ENCODE measurements at places on chromosomes 11 and 22.

DNA sequence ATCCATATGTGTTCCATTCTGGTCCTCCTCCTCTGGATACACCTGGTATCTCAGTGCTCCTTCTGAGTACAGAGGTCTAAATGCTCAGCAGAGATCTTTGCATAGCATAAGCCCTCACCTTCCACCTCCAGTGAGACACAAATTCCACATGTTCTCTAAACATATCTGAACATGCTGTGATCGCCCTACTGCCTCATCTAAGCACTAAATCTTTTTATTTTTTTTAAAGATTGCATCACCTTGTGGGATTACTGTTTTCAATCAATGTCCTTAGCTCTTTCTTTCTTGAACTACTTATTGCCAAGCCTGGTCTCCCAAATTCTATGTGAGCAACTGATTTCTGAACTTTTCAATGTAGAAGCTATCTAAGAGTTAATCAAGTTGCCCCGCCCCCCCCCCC is 113.4 kb downstream of the TRPC6 start:
- no peak for DNase-seq

- no peak for DNase-seq
Measured at GRCh38 chr11:130115218-130115617, 44.4 kb upstream of the ST14 start.

- no peak for DNase-seq
Measured at GRCh38 chr11:44570411-44571155, 5.1 kb downstream of the CD82 start.

DNA sequence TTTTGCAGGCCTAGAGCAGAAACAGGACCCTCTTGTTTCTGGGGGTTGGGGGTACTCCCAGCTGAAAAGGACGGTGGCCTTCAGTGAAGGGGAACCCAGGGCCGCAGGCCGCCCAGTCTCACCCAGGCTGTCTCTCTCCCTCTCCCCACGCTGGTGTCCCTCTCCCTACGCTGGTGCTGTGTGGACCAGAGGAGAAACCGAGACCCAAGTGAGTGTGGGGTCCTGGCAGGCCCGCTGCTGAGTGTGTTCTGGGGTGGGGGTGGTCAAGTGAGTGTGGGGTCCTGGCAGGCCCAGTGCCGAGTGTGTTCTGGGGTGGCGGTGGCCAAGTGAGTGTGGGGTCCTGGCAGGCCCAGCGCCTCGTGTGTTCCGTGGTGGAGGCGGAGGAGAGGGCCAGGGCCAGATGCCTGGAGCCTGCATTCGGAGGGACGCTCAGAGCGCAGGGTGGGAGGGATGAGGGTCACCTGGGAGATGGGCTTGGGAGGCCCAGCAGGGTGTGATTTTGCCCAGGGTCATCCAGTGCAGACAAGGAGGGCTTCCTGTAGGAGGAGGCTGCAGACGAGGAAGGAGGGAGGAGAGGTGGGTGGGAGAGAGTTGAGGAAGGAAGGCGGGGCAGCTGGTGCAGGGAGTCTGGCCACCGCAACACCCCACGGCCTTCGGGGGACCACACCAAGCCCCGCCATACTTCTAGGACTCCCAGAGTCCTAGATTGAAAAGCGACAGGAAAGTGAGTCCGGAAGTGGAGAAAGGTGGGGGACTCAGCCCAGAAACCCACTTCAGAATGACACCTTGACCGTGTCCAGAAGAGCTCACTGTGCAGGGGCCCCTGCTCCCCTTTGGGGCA is 10.3 kb downstream of the TNNT3 start:
- DNase-seq: no peak

DNA sequence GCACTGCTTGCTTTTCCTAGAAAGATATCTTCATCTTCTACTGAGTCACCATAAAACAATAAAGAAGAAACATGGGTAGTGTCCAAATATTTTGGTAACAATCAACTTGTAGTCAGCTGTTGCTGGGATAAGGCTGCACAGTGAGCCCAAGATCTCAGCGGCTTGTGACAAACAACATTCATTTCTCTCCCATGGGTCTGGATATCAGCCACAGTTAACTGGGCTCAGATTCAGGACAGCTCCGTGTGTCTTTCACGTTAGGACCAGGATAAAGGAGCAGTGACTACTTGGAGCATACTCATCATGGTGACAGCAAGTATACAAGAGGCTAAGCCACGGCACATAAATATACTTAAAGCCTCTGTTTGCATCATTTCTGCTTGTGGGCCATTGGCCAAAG is 27.9 kb upstream of the GRK3 start:
- DNase-seq: no peak

- DNase-seq: no peak
Measured at GRCh38 chr11:129703846-129704245, 111.8 kb upstream of the TMEM45B start.

DNA sequence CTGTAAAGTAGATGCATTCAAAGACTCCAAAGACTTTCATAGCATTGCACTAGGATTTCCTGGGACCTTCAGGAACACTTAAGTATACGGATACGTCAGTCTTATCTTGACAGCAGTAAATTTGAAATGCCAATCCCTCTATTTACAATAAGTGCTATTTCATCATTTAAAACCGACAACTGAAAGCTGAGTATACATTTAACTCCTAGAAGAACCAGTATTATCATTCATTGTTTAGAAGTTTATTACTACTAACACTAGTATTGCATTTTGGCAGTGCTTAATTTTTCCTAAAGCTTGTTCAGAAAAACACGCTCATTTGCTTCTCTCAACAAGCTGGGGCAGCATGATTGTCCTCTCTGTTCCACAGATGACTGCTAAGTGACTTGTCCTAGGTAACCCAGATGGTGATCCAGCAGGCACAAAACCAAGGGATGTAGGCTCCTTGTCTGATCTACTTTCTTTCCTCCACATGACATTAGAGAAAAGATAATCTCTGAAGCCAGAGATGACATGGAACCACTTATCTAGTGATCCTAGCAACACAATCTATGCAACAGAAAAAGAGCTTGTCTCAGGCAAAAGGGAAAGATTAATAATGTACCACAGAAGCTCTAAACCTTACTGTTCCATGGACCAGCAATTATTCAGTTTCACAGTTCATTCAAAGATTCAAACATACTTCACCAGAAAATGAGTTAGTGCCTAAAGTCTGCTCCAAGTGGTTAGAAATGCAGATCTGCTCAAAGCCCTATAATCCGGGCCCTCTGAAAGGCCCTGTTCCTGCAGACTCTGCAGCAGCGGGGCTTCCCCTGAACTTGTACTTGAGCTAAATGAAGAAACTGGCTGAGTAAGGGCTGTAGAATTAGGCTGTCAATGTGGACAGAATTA is 5.2 kb downstream of the MAML2 start:
- DNase-seq: no peak

- no peak for DNase-seq
Measured at GRCh38 chr11:3196161-3197043, 22.2 kb downstream of the MRGPRG start.

- DNase-seq: no peak
Measured at GRCh38 chr11:8025816-8026215, 38.7 kb downstream of the EIF3F start.

DNA sequence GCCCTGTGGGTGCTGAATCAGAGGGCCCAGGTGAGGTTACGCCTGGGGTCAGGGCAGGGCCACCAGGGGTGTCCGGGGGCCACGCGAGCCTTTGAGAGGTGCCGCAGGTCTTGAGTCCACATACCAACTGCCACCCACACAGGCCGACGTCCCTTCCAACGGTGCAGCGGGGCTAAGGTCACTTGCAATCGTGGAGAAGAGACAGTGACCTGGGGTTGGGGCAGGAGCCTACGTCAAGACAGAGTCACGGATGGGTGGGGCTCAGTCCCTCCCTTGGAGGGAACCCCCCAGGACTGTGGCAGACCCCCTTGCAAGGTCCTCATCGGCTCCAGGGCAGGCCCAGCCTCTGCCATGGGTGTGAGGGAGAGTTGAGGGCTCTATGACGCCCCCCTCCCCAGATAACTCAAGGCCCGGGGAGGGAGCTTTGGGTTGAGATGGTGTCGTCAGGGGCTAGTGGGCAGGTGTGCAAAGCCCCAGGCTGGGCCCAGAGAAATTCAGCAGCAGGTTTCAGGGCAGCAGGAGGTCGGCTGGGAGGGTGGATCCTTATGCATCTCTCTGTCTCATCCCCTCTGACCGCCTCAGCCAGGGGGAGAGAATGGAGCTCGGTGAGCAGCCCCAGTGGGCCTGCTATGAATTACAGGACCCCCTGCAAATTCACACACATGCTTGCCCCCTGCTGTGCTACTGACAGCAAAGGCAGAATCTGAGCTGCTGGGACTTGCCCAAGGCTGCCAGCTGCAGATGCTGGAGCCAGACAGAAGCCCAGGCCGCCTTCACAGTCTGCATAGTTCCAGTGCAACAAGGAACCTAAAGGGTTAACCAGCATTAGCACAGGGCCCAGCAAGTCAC is 60.0 kb downstream of the MYEOV start:
- DNase-seq: no peak

- no peak for DNase-seq
Measured at GRCh38 chr11:33479231-33479630, 221.4 kb downstream of the C11orf91 start.
